ENCODE measurements at places on chromosomes 7 and 10.

GRCh38 chr10:103949728-103950127 lies 17.2 kb upstream of the SLK start:
- no peak for DNase-seq

GRCh38 chr7:157413881-157414701 lies 77.3 kb downstream of the DNAJB6 start:
- no peak for DNase-seq

- DNase-seq, result no peak
These were observed 132.7 kb downstream of the TAX1BP1 start for GRCh38 chr7:27872356-27873275.

GRCh38 chr7:12923971-12924370 lies 236.5 kb downstream of the ARL4A start:
- DNase-seq, result no peak

- DNase-seq, result no peak
These were observed 111.2 kb upstream of the STEAP1B start for GRCh38 chr7:22610951-22611757.

DNA sequence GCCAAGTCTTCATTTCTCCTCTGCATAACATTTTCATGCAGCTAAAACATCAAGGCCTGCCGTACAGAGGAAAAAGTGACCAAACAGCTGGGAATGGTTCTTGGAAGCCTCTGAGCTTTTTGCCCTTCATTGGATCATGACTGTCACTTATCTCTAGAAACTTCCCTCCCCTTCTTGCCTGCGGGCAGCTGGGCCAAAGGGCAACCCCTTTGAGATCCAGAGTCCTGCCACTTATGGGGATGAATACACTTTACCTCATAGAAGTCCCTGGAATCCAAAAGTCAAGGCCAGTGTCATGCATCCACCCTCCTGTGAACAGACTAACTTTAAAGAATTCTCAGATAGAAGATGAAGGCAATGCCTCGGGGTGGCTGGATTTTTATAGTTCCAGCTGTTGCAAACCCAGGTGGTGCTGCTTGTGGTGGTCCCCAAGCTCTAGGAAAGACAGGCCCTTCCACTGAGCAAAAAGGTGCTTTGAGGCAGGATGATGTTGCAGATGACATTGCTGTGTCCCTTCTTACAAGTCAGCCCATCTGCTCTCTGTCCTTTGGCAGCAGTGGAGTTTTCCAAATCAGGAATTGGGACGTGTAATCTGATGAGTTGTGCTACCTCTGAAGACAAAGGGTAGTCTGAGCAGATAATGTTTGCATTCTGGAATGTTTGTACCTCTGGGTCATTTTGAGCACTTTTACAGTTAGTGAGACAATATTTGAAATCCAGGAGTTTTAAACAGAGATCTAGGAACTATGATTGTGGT lies 64.2 kb downstream of the LRMDA start:
- no peak for DNase-seq

DNA sequence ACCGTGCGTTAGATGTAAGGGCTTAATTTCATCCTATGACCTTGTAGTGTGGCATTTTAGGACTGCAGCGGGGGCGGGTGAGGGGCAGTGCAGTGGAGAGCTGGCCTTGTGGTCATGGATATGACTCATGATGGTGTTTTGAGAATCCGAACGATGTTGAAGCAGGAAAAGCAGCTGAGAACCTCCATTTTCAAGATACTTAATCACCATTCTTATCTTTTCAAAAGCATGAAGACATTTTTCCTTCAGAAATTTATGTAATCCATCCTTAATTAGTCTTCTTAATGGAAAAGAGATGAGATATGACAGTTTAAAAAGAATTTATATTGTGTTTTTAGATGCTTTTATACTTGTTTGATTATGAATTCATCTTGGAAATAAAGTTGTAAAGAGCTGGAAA lies 9.6 kb downstream of the ATP5F1C start:
- DNase-seq, result no peak

DNA sequence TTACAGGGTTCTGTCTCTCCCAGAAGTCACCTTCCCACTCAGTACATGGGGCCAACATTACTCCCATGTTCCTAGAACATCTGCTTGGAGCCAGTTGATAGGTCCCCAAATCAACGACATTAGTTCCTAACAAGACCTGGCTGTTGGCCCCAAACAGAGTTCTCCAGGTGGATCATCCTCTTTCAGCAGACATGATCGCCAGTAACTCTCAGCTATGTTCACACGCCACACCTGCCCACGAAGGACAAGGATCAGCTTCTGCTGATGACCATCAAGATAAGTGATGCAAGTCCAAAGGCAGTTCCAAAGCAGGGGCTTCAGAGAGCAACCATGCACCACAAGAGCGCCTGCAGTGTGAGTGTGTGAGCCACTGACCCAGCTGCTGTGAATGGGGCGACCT lies 11.0 kb downstream of the ZNF777 start:
- DNase-seq, result no peak

GRCh38 chr7:106126170-106126938 lies 14.2 kb upstream of the SYPL1 start:
- DNase-seq, result peak; percentile 82

- no peak for DNase-seq
These were observed 47.8 kb upstream of the JAZF1 start for GRCh38 chr7:28228396-28228795.

GRCh38 chr7:101932083-101932482 lies 114.7 kb downstream of the CUX1 start:
- no peak for DNase-seq

- DNase-seq, result no peak
These were observed 373.5 kb downstream of the SEMA3D start for GRCh38 chr7:84813376-84813775.

GRCh38 chr7:28155019-28155660 lies 25.5 kb downstream of the JAZF1 start:
- DNase-seq, result peak; percentile 45

DNA sequence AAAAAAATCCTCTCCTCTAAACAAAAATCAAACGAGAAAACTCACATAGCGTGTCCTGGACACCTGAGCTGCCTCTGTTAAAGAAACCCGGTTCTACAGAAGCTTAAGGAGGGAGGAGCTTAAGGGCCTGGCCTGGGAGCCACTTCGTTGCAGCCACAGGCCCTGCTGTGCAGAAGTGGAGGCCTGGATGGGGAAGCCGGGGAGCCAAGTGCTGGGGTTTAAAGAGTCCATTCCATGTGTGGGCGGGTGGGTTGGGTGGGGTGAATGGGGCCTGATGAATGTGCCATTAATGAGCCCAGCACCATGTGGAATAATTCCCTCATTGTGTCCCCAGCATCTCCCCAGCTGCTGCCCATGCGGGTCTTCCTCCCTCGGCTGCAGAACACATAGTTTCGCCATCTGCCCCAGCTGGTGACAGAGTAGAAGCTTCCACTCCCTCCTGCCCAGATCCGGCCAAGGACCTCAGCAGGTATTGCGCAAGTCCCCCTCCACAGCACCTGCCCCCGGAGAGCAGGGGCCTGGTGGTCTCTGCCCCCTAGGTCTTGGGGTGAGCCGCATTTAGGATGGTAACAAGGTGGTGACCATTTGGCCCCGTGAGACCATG lies 127.8 kb upstream of the BTBD16 start:
- no peak for DNase-seq

GRCh38 chr10:31702005-31702404 lies 226.6 kb downstream of the ARHGAP12 start:
- peak; percentile 76 for DNase-seq

DNA sequence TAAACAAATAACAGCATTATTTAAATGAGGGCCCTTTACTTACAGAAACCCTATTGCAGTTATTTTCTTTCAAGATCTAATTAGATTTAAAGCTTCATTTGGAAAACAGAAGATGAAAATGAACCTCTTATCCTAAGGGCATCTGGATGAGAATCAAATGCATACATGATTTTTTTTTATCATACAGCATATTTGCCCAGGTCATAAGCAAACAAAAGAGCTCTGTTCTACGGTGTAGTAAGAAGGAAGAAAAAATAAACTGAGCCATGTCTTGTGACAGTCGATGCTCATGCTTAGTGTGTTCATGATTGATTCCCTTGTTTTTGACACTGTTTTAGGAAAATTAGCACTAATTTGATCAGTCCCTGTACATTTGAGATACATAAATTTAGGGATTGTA lies 202.6 kb upstream of the RNF32 start:
- DNase-seq, result no peak

GRCh38 chr7:1049801-1050200 lies 5.5 kb downstream of the GPR146 start:
- no peak for DNase-seq

- DNase-seq, result no peak
These were observed 5.1 kb downstream of the ZCCHC24 start for GRCh38 chr10:79440281-79440680.

GRCh38 chr10:33421789-33422462 lies 87.5 kb upstream of the NRP1 start:
- no peak for DNase-seq

GRCh38 chr10:37632641-37633040 lies 224.8 kb downstream of the ZNF248 start:
- DNase-seq, result no peak

GRCh38 chr10:4199196-4199595 lies 414.2 kb upstream of the KLF6 start:
- no peak for DNase-seq

- no peak for DNase-seq
These were observed 238.3 kb upstream of the NFE2L3 start for GRCh38 chr7:25913598-25914224.

DNA sequence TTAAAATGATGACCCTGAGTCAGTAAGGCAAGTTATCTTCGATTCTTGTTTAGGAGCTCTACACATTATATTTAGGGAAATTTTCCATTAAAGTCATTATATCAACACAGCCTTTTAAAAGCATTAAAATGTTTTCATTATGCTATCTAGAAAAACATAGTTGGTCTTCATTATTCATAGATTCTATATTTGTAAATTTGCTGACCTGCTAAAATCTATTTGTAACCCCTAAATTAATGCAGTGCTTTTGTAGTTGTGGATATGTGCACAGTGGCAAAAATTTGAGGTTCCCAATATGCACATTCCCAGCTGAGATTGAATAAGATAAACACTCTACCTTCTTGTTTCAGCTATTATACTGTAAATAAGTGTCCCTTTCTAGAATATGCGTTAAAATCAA lies 81.1 kb downstream of the KIF20B start:
- DNase-seq, result no peak

GRCh38 chr10:133302230-133302629 lies 6.4 kb downstream of the TUBGCP2 start:
- no peak for DNase-seq

DNA sequence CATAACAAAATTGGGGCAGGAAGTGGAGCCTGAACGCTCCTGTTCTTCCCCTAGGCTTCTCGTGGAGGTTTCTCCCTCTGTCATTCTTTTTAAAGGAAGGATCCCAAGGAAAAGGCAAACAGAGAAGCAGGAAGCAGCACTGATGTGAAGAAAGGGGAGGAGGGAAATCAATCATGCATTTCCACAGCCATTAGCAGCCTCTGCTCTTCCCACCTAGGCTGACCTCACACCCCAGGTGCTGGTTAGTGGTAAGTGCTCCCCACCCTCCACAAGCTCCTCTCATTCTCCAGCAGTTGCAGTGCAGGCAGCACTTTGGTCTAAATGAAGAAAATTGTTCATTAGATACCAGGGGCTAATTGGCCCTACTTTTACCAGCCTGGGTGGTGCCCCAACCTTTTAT lies 2.6 kb downstream of the CRHR2 start:
- DNase-seq, result no peak

DNA sequence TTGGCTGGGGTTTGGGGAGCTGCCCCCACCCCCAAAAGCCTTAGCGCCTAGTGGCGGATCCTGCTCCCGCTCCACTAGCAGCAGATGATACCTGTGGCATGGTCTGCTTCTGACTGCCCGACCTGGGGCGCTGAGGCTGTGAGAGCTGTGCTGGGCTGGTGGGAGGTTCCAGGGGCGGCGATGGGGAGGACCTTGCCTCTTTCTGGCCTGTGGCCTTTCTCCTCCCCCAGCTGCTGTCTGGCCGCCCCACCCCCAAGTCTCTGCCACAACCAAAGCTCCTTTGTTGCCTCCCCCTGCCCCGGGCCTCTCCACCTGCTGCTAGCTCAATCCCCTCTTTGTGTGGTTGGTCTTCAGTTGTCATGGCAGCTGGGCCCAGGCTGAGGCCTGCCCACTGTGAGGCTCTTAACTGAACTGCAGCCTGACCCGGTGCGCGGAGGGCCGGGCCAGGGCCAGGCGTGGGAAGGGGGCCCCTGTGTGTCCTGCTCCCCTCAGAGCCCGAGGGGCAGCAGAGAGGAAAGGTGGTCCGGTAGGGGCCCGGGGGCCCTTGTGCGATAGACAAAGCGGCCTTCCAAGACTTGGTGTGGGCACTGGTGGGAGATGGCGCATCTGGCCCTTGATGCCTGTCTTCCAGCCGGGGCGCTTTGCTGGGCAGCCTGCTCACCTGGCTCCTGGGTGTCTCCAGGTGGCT lies 4.7 kb downstream of the ZNF775 start:
- no peak for DNase-seq

DNA sequence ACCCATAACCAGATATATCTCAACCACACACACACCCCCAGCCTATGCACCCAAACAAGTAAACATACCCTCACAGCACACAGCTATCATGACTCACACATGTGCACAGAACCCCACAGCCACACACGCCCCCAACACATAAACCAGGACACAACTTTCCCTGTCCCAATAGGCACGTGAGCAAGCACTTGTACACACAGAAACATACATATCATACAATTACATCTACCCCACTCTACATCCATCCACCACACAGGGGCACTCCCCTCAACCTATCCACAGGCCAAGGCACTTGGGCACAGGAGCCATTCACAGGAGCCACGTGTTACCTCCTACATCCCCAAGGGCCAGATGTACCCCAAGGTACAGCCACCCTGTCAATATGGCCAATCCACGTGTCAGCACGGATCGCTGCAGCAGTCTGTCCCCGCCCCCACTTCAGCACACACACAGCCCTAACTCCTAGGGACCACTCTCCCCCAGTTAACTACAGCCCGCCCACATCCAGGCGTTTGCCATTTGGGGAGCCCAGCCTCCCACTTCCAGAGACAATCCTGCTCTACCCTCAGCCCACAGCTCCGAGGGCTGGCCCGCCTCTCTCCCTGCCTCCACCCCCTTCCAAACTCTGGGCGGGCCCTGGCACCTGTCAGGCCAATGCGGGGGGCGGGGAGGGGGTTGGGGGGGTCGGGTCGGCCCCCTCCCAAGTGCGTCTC lies 163.5 kb downstream of the SH3PXD2A start:
- no peak for DNase-seq

DNA sequence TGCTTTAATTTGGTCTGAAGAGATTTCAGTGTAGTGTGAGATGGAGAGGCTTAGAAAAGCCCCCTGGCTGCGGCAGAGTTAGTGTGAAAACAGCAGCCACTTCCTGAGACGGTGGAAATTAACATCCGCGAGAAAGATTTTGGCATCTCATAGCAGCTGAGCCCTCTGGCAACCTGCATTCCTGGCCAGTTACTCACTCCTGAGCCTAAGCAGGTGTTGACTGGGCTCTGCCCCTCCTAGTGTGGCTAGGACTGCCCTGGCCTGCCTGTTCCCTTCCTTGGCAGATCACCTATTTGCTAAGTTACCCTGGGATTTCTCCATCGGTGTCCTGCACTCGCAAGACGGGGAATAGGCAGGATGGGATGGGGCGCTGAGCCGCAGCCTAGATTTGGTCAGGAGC lies 57.6 kb upstream of the LMTK2 start:
- no peak for DNase-seq

Data from inflammatory macrophage (primary cell).